Cardiac muscle cell (in vitro differentiated cells and primary cell): ENCODE measurements at places on chromosomes 12 and 14.

DNA sequence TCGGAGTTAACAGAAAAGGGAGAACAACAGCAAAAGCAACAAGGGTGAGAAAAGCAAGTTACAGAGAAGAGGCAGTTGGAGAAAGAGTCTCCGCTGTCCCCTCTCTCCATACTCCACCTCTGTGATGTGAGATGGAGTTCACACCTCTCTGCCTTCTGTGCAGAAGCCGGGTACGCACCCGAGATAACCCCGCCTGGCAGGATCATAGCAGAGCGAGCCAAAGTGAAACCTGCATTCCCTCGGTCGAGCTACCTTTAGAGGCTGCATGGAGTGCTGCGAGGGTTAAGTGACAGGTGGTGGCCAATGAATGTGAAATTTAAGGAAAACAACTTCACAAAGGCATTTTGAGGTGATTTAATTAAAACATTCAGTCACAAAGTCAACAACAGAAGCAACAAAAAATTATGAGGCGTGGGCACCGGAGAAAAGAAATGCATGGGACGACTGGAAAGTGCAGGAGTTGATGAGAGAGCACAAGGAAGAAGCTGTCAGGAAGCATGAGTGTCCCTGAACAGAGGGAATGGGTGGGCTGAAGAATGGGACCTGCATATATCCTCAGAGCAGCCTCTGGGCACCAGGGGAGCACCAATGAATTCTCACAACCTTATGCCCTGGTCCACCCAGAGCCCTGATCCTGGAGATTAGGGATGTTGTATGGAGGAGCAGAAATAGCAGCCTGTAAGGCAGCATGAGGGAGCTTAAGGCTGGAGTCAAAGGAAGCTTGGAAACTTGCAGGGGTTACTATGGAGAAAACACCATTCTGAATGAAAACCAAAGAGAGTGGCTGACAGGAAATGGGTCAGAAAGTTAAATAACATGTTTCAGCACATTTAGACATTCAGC lies 208.3 kb downstream of the EMP1 start:
- DNase-seq, result no peak

DNA sequence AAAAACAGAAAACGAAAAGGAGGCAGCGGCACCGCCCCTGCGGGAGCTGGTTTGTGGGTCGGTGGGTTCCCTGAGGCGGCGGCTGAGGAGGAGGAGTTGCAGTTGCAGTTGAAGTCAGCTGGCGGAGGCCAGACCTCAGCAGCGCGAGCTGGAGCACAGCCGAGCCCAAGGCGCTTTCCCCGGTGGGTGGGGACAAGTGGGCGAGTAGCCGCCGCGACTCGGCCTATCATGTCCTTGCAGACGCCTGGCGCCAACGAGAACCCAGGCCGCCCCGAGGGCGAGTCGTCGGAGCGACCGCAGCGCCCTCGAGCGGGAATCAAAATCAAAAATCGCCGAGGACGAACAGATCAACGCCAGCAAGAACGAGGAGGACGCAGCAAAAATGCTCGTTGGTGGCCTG lies 12.7 kb upstream of the CLEC1A start:
- no peak for DNase-seq

- DNase-seq, result no peak
These were observed 359.6 kb upstream of the DIO2 start for GRCh38 chr14:80570930-80571298.

GRCh38 chr12:64669270-64669842 lies 59.1 kb downstream of the RASSF3 start:
- DNase-seq, result peak; percentile 62

- no peak for DNase-seq
These were observed 102.0 kb upstream of the ARID2 start for GRCh38 chr12:45627407-45628069.

- DNase-seq, result no peak
These were observed 388.2 kb downstream of the FUT8 start for GRCh38 chr14:65800694-65801093.

DNA sequence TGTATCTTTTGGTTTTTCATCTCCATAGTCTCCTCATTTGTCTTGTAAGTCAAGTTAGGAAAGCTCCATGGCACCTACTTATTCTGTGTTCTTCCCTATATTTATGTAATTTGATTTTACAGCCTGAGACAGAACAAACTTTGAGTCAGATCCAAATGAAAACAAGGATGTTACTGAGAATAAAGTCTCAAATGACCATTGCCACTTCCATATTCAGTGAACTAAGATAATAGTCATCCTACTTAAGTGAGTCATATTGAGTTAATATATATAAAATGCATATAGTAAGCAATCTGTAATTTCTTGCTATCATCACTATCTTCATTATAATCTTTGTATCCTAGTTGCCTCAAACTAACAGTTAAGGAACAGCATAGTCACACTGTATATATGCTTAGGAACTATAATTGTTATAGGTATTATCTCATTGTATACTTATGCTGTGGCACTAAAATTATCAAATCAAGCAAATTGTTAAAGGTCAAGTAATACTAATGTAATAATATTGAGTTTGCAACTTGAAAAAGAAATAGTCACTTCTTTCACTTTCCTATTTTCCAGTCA lies 30.8 kb downstream of the TMTC3 start:
- no peak for DNase-seq

DNA sequence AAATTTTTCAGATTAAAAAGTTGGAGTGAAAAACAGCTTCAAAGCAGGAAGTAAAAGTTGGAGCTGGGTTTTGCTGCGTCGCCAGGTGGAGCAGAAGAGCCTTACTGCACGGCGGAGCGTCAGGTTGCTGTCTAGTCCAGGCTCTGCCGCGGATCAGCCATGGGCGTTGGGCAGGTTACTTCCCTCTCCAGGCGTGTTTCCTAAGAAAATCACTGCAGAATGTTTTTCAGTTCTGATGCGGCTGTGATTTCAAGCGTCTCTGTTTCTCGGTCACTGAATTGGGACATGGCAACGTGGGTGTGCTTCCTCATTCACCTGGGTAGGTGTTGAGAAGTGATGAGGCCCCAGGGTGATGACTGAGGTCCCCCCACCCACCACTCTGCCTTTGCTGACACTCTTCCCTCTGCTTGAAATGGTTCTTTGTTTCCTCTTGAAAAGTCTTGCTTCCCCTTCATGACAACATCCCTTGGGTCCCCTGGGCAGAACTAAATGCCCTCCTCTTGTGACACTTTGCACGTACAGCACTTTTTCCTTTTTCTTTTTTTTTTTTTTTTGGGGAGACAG lies 7.6 kb downstream of the EVL start:
- DNase-seq, result no peak

GRCh38 chr12:20695232-20695631 lies at the start of gene SLCO1C1:
Gene SLCO1C1 (plus strand): TSS chr12:20695332. CDS start chr12:20699577, 4,245 bp downstream.
- DNase-seq, result no peak

DNA sequence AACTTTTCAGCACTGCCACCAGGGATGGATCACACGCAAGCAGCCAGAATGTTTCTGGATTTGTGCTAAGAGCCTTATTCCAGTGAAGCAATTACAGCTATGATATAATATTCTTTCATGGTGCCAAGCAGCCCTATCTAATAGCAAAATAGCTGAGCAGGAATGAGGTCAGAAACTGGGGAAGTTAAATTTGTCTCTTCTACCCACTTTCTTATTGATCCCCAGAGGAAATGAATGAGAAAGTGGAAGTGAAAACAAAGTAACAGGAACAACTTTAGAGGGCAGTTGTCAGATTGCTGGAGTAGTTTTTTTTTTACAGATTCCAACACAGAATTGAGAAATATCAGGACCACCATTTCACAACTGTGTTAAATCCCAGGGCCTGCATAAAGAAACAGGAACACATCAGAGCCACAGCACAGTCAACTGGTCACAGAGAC lies 44.8 kb downstream of the GCH1 start:
- DNase-seq, result peak; percentile 61

- DNase-seq, result no peak
These were observed 92.6 kb upstream of the HIF1A start for GRCh38 chr14:61602733-61603077.

DNA sequence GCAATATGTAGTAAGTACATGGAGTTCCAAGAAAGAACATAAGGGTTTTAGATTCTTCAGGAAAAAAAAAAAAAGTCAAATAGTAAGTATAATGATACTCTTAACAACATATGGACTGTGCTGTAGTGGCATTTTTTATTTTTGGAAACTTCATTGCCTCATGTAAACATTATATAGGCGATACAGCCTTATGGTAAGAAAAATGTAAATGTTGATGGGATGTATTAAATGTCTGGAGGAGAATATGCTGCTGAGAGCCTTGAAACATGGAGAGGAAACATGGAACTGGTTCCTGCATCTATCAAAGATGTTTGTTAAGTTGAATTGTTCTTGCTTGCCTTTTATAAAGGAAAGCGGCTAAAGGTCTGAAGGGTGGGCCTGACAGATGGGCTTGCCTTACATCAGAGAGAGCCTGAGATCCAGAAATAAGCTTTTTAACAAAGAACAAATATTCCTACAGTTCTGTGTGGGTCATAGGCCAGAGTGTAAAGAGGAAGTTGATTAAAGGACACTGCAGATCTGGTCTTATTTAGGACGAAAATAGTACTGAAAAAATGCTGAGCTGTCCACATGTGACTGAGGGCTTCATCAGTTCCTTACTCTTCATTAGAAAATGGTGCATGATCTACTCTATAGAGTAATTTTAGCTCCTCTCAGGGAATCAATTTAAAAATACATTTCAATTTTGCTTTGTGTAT lies 448.1 kb upstream of the DCN start:
- no peak for DNase-seq

DNA sequence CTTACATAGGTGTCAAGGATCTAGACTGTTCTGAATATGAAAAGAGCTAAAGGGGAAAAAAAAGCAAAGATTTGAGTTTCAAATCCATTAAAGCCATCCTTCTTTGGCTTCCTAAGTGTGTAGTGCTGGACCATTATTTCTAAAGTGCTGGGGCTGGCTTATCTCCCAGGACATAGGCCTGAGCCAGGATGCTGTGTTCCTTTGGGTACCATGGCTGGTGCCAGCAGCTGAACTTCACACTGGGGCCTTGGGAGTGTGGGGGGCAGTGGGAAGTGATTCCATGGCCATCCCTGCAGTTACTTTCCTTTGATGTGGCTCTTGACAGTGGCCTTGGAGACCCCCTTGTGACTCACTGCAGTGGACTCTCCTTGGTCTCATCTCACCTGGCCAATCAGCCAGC lies 20.8 kb downstream of the PRMT8 start:
- no peak for DNase-seq

DNA sequence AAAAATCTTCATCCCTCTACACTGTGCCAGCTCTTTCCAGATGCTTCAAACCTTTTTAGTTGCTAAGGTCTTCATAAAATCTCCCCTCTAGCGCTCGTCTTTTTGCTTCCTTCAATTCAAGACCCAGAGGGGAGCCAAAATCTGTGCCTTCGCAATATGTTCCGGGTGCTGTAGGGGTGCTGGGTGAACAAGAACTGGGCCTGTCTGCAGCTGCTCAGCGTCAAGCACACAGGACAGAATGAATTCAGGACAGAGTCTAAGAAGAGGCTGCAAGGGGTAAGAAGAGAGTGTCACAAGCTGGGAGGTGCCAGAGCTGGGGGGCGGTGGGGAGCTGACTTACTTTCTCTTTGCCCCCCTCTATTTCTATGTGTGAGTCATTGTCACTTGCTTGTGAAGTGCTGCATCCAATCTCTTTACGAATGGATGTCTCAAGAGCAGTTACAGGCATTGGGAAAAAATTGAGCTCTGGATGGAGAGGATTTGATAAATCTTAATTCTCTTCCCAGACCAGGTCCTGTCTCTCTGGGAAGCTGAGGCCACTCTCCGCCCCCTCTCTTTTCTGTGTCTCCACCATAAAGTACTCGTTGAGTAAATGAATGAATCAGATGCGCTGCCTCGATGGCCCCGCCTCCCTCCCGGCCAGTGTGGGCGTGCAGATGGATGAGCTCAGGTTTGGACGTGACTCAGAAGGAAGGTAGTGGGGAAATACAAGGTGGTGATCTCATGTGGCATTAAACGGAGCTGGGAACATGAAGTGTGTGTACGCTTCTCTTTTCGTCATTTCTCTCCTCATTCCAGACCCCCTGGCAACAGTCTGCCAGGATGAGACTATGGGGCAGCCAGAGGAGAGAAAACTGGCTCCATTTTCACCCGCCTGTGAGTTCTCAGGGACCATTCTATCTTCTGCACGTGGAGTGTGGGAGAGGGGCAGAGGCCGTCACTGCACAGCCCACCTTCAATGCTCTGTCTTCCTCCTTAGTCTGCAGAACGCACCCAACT lies 91.3 kb downstream of the TSPAN9 start:
- DNase-seq, result peak; percentile 84

GRCh38 chr12:3278681-3279414 lies 201.7 kb downstream of the TSPAN9 start:
- DNase-seq, result no peak

DNA sequence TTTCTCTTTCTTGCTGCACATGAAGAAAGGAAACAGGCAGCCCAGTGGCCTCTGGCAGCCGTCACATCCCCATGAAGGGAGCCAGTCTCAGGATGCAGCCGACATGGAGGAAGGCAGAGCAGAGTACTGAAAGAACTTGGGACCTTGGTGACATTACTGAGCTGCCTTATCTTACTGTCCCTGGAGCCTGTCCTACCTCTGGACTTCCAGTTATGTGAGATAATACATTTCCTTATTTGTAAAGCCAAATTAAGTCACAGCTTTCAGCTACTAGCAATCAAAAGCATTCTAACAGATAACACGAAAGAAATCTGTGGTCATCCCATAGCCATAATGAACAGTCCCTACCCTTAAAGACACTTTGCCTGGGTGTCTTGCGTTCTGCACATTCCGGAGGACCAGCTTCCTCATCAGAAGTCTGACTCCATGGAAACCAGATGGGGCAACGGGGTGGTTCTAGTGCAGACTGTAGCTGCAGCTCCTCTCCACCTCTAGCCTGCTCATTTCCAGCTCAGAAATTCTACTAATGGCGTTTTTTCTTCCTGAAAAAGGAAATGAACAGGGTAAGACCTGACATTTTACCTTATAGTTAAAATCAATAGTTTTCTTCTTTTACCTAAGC lies 7.8 kb upstream of the EGLN3 start:
- no peak for DNase-seq

DNA sequence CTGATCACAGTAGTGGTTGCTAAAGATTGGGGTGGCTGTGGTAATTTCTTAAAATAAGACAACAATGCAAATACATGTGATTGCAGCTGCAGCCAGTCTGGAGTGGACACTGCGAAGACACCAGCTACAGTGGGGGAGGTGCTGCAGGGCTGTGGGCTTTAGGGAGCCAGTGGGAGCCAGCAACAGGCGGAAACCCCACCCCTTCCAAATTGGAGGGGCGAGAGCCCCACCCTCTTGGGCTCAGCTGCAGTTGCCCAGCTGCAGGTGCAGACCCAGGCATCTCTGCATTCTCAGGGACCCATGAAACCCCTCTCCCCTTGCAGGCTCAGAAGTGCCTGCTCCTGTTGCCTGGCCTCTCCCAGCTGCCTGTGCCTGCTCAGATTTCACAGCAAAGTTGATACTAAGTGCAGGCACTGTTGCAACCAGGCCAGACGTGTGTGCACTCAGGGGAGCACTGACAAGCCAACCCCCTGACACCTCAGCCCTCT lies 104.8 kb downstream of the MYF5 start:
- DNase-seq, result no peak

DNA sequence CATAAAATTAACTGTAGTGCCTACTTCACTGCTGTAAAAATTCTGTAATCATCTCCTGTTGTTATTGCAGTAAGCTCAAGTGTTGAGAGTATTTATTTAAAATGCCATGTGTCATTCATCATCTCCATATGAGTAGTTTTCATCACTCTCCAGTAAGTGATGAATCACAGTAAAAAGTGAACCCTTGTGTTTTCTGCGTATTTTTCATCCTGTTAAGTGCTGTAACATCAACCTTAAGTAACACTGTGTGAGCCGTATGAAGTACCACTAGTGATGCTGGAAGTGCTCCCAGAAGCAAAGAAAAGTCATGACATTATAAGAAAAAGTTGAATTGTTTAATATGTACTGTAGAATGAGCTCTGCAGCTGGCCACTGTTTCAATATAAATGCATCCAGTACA lies 55.4 kb downstream of the SLCO1B3 start:
- DNase-seq, result no peak
